Endothelial cell (in vitro differentiated cells): ENCODE measurements at places on chromosomes 12 and 14.

GRCh38 chr12:128961957-128962356, 108.7 kb downstream of the GLT1D1 start:
- DNase-seq: no peak

- DNase-seq: no peak
Observed at GRCh38 chr14:51759950-51760349, 100.5 kb upstream of the GNG2 start.

GRCh38 chr14:31505411-31505810, 17.6 kb upstream of the GPR33 start:
- no peak for DNase-seq

GRCh38 chr14:61632807-61633206, 62.5 kb upstream of the HIF1A start:
- DNase-seq: no peak

DNA sequence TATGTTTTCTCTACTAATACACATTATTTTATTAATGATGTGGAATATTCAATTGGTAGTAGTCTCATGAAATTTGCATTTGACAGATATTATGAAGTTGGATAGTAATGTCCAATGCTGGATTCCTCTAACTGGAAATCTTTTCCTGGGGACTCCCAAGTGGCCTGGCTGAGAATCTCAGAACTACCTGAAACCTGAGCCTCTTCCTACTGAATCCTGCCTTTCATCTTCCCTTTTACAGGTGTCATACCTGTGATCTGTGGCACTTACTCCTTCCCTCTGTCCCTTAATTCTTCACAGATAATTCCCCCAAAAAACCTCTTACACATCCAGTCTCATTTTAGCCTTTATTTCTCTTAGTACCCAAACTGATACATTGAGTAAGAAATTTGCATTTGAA, 89.7 kb upstream of the MYF6 start:
- no peak for DNase-seq

GRCh38 chr12:101166866-101167265, 43.2 kb downstream of the SLC5A8 start:
- DNase-seq: no peak

DNA sequence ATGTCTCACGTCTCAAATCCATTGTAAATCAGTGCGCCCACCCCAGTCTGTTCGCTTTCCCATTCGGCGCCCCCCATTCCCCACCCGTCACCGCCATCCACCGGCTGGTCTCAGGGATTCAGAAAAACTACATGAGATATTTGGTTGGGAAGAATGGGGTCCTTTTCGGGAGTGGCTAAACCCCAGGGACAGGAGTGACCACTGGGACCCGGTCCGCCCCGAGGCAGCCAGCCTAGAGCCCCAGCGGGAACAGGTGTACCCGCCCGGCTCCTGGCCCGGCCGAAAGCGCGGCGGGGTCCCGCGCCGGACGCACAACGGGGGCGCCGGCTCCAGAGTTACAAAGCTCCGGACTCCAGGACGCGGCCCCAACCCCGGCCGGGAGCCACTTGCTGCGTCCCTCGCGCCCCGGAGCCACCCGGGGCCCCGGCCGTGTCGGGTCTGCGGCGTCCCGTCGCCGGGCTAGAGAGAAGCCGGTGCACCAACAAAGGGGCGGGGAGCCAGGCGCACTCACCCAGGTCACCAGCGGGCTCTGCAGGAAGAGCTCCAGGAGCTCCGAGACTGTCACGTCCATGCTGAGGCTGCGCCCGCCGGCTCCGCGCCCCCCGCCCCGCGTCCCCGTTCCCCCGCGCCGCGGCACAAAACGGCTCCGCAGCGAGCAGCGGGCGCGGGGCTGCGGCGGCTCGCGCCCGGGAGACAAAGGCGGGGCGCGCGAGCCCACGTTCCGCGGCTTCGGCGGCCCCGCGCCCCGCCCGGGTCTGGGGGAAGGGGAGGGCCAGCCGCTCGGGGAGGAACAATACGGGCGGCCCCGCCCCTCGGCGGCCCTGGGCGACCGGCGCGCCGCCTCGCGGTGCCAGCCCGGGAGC, at the start of gene CCDC88C:
Gene CCDC88C (minus strand): TSS at position 701 of the 863 bp plus-strand sequence. CDS start 130 bp downstream, at position 571.
- peak; percentile 69 for DNase-seq

DNA sequence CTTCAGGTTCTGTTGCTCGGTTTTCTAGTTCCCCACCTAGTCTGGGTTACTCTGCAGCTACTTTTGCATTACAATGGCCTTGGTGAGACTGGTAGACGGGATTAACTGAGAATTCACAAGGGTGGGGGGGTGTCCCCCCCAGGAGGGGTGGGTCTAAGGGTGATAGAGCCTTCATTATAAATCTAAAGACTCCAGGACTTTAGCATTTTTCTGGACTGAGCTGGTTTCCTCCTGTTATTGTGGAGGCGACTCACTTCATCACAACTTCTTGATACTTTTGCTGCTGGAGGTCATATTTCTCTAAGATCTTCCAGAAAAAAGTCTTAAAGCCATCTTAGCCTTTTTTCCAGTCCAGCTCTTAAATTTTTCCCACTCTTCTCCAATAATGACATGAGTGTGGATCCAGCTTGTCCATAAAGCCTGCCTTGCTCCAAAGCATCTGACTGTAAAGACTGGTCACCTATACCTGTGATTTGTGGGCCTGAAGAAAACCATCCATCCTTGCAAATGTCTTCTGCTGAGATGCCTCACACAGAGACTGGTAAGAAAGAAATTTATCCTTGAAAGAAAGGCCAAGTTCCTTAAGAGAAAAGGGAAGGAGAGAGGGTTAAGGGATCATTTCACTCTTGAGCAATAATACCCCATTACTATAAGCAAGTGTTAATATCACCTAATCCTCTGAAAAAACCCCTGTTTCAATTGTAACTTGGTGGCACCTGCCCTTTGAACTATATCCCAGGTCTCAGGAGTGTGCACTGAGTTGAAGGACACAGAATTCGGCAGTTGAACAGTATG, 19.7 kb upstream of the SLC2A14 start:
- DNase-seq: no peak
